IPS DF 6.9 (cell line): ENCODE measurements at places on chromosomes 4 and X.

GRCh38 chrX:9906919-9907318 lies 60.2 kb upstream of the CLDN34 start:
- DNase-seq = no peak

- DNase-seq = no peak
These were observed 1806.8 kb upstream of the TENM3 start for GRCh38 chr4:180436361-180436760.

DNA sequence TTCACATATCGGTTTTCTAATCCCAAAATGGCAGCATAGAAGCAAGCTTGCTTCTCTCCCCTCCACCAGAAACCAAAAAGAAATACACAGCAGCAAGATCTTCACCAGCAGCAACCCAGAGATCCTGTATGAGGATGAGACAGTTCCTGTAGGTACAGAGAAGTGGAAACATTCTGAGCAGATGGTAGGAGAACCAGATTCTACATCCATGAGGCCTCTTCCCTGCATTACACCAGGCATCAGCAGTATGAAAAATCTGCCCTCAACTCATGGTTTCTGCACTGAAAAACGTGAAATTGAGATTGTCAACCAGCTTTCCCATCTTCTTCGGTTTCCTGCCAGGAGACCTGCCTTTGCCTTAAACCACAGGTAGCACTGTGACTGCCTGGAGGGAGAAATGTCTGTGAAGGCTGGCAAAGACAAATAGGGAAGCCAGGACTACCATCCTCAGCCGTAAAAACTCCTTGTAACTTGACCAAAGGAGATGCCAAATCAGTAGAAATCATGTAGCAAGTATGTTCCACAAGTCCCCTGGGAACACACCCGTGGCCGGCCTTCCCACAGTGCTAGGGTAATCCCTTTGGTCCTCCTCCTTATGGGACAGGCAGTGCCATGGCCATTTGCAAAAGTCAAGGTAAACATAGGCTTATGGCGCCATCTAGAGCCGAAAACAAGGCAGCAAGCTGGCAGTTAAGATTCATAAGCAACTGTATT lies 24.0 kb upstream of the MTHFD2L start:
- peak; percentile 68 for DNase-seq

DNA sequence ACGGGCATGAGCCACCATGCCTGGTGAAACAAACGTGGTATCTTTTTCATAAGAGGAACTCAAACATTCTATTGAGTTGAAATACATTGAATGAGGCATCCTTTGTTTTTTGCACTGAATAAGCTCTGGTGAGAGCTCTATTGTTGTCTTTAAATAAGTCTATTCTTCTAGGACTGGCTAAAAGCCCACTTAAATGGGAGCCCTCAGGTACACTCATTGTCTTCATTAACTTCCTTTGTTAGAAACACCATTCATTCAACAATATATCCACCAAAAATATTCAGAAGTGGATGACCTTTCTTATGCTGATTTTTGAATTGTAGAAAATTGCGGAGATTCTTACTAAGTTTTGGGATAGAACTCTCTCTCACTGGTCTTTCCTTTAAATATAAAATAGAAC lies 568.0 kb downstream of the IL1RAPL1 start:
- no peak for DNase-seq

DNA sequence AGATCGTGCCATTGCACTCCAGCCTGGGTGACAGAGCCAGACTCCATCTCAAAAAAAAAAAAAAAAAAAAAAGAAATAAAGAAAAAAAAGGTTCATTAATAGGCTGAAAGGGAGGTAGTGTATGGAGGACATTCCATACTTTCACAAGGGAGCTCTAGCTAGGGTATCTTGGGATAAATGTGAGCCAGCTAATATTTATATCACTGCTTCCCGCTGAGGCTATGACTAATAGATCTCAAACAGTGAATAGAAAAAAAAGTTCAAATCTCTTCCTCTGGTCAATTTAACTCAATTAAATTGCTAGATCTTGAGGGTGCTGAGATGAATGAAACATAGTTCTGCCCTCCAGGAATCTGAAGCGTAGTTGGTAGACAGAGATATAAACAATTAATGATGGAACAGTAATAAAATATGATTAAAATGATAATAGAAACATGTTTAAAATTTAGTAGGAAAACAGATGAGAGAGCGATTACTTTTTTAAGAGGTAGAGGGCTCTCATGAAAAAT lies 55.7 kb upstream of the SHISA3 start:
- no peak for DNase-seq

GRCh38 chr4:153204247-153204671 lies at the start of gene TRIM2:
Gene TRIM2, plus strand, starts transcription at chr4:153204443. Its CDS starts 88 bp downstream, at chr4:153204531.
- DNase-seq = no peak

DNA sequence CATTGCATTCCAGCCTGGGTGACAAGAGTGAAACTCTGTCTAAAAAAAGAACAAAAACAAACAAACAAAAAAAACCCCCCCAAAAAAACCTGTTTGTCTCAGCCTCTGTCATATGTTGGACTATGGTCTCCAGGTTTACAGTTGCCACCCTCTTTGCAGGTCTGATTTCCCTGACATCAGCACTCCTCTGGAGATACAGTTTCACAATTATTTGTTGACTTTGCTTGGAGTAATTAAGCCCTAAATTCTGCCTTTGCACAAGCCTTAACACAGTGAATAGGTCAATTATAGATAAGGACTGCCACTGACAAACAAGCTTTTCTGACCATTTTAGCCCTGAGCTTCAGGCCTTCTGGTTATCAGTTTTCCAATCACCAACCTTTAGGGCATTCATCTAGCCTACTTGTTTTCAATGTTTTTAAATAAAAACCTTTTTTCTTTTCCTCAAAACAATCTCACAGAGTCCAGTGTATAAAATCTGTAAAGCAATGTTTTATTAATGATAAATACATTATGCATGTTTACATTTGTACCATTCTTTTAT lies 20.4 kb upstream of the MAPK10 start:
- no peak for DNase-seq

- DNase-seq = no peak
These were observed 12.3 kb downstream of the RPL9 start for GRCh38 chr4:39446483-39446841.

- DNase-seq = no peak
These were observed 24.4 kb downstream of the NAF1 start for GRCh38 chr4:163142246-163142645.

- DNase-seq = no peak
These were observed 110.2 kb downstream of the FAM53A start for GRCh38 chr4:1573830-1574459.

DNA sequence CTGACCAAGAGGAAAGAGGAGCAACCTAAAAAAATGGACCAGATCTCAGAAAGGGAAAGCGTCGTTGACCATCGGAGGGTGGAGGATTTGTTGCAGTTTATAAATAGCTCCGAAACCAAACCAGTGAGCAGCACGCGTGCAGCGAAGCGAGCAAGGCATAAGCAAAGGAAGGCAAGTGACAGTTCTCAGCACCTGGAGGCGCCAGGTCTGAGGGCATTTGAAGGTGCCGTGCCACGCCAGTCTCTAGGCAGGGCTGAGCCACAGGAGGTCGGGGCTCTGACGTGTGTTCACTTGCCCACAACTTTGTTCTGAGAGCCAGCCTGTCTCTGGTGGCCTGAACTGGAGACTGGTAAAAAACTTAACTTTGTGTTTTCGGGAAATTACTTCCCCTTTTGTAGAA lies 59.7 kb downstream of the TNIP2 start:
- no peak for DNase-seq

GRCh38 chr4:182876427-182876826 lies 40.8 kb downstream of the DCTD start:
- no peak for DNase-seq

- no peak for DNase-seq
These were observed 2.0 kb downstream of the DOK7 start for GRCh38 chr4:3464911-3465697.

- no peak for DNase-seq
These were observed 566.0 kb downstream of the TMA16 start for GRCh38 chr4:164060456-164060855.

GRCh38 chr4:130322439-130322838 lies 1226.5 kb downstream of the C4orf33 start:
- no peak for DNase-seq

DNA sequence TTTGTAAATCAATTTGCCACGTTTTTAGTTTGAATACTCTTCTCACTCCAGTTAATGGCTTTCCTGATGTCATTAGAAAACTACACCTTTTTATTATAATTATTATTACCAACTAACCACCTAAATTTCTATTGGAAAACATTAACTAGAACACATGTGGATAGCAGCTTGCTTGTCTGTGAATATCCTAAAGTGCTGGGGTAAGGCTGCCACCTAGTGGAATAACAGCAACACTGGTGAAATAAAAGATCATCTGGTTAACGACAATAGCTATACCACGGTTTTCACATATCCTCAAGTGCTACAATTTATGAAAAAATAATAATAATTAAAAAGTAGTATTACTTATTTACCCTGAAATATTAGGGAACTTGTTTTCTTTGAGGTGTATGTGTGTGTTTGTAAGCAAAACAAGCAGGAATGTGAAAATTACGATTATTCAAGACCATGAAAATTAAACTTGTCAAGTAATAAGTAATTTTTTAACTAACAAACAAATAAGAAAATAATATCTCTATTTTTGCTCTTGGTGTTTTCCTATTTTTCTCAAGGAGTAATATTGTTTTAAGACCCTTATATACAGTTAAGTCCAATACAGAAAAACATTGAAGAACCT lies 130.1 kb upstream of the TECRL start:
- DNase-seq = peak; percentile 4

DNA sequence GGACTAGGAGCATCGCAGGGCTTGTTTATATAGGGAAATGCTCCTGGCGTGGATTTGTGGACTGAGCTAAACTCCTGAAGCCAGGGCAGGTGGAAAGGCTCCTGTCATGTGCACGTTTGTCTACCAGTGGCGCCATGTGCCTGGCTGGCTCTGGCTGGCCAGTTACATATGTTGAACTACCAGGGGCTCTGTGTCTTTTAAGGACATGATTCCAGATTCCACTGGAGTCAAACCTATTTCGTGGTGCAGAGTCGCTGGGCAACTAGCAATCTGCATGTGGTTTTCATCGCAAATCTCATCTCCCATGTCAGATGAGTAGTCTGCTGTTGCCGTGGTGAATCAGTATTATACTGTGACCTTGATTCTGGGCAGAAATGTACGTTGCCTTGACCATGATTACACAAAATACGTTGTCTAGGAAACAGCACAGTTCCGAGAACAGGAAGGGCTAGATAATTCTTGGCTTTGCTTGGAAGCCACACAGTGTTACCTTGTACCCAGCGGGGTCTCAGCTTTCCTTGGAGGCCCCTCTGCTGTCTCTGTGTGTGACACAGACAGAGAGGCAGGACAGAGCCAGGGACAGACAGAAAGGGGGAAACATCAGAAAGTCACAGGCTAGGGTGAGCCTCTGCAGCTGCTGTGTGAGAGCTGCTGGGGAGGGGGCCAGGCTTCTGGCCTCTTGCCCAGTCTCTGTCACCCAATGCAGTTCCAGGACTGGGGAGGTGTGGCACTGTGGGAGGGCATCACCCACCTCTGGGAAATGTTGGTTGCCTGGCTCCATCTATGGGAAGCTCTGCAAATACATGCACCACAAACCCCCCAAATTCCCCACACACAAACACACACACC lies 19.2 kb downstream of the PNMA6E start:
- no peak for DNase-seq

DNA sequence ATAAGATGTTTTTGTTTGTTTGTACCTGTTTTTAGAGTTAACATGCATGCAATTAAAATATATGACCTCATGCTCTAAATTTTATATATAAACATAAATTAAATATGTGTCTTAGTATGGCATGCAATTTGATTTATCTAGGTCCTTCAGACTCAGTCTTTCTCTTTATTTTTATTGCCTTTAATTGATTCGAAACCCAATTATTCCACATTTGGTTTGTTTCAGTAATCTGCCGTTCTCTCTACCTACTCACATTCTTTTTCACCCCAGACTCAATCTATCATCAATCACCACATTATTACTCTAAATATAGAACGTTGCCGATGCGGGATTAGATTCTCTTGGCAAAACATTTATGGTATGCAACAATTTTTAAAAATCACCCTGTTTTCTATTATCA lies 1492.8 kb downstream of the RAPGEF2 start:
- no peak for DNase-seq

DNA sequence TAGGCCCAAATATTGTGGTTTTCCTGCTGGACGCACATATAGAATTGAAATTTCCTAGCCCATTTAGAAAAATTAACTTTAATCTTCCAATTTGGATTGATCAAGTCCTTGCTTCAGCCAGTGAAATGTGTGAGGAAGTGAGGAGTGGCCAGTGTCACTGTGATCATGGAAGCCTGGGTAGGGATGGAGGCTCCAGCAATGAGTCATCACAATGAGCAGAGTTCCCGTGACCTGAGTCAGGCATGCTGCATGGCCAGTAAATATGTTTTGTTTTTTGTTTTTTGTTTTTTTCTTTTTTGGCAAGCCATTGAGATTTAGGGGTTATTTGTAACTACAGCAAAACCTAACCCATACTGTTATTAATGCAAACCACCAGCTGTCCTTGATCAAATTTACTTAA lies 52.1 kb downstream of the IDS start:
- no peak for DNase-seq

GRCh38 chr4:111506706-111507105 lies 638.5 kb upstream of the FAM241A start:
- DNase-seq = no peak

GRCh38 chrX:135421537-135421931 lies 210 bp upstream of the SMIM10L2A start:
- peak; percentile 33 for DNase-seq
